HFFc6 (cell line): ENCODE measurements at places on chromosomes 5 and 9. TPM values are rescaled to one million over a fixed set of nuclear protein-coding genes. Genes with fewer than 3 reads are reported as not detected.
A peak's percentile ranks its signal among the peaks of the same experiment; 100 is the strongest.

Gene FGF10
- total RNA-seq, result not detected in 3 replicates

Gene KIAA0825
- 1.6 and 1.8 TPM in 2 replicates for total RNA-seq

Gene STPG3
- not detected in 3 replicates for total RNA-seq

Gene DRD1
- not detected in 3 replicates for total RNA-seq

Gene C5orf52
- not detected in 3 replicates for total RNA-seq

DNA sequence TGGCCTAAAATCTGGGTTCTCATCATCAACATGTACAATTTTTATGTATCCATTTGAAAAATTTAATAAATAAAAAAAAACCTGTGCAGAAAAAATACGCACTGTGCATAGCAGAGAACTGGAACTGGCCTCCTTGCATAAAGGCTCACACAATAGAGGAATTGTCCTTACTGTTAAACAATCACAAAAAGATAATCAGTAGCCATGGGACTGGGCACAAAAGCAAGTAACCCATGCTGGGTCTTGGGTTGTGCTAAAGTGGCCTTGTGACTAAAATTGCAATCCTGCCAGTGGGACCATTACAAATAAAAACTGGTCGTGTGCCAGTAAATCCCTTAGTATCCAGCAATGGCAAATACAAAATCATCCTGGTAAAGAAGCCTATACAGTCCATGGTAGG, 1646.6 kb downstream of the MAT2B start:
- no peak for DNase-seq

GRCh38 chr5:38994324-38994927, 79.8 kb downstream of the RICTOR start:
- peak; percentile 71 for DNase-seq

- no peak for DNase-seq
Measured at GRCh38 chr5:1003296-1003937, 5.2 kb upstream of the NKD2 start.

- peak; percentile 25 for DNase-seq
Measured at GRCh38 chr9:131530546-131530919, 530 bp downstream of the UCK1 start.
